ENCODE measurements at places on chromosomes 7 and 10.
A peak's percentile ranks its signal among the peaks of the same experiment; 100 is the strongest.

- no peak overlapping the region for H3K27ac ChIP-seq
- H3K4me3 ChIP-seq, result no peak overlapping the region
- H3K36me3 ChIP-seq, result no peaks in the 10 kb centered on the region
- H3K27me3 ChIP-seq, result no peaks in the 10 kb centered on the region
These were observed 52.8 kb downstream of the ASB13 start for GRCh38 chr10:5613481-5614154.

DNA sequence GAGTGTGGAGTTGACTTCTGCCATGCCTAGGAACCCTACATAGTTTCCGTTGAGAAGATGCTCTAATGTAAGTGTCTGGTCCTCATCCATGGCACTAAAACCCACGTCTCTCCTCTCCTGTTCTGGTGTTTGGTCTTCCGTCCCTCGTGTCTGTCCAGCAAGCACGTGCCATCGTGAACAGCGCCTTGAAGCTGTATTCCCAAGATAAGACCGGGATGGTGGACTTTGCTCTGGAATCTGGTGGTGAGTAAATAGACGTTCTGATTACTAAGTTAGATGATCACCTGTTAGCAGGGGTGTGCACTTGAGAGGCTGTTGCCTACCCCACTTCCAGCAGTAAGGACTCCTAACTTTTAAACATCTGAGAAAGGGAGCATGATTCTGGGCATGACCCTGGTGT is 15.1 kb upstream of the GET4 start:
- DNase-seq, result no peak
- H3K27ac ChIP-seq, result no peak overlapping the region
- peaks cover 30% of the 10 kb centered on the region for H3K36me3 ChIP-seq
- H3K4me1 ChIP-seq, result no peaks in the 10 kb centered on the region
- no peak overlapping the region for H3K4me3 ChIP-seq

GRCh38 chr10:5291501-5292195 is 73.1 kb upstream of the UCN3 start:
- peak overlapping the region; percentile 51 for H3K27ac ChIP-seq
- peak overlapping the region; percentile 63 for H3K4me3 ChIP-seq
- peak; percentile 54 for DNase-seq
- H3K36me3 ChIP-seq, result no peaks in the 10 kb centered on the region
- peaks cover 47% of the 10 kb centered on the region for H3K4me1 ChIP-seq

GRCh38 chr10:34570887-34571286 is 244.2 kb downstream of the PARD3 start:
- no peaks in the 10 kb centered on the region for H3K36me3 ChIP-seq
- no peaks in the 10 kb centered on the region for H3K27me3 ChIP-seq
- no peak overlapping the region for H3K4me3 ChIP-seq
